ENCODE measurements at places on chromosomes 16 and 17. TPM values are rescaled to one million over a fixed set of nuclear protein-coding genes. Genes with fewer than 3 reads are reported as not detected.
A peak's percentile ranks its signal among the peaks of the same experiment; 100 is the strongest.

- no peaks in the 10 kb centered on the region for H3K27me3 ChIP-seq
- DNase-seq, result no peak
- H3K4me3 ChIP-seq, result no peak overlapping the region
- peak overlapping the region; percentile 75 for H3K27ac ChIP-seq
- H3K4me1 ChIP-seq, result peaks cover 53% of the 10 kb centered on the region
- no peaks in the 10 kb centered on the region for H3K36me3 ChIP-seq
Measured at GRCh38 chr16:2039274-2040031, 8.2 kb downstream of the NTHL1 start.

- no peak for DNase-seq
- no peak overlapping the region for H3K4me3 ChIP-seq
- H3K4me1 ChIP-seq, result no peaks in the 10 kb centered on the region
Measured at GRCh38 chr16:54048586-54049495, 237.7 kb downstream of the IRX3 start.

DNA sequence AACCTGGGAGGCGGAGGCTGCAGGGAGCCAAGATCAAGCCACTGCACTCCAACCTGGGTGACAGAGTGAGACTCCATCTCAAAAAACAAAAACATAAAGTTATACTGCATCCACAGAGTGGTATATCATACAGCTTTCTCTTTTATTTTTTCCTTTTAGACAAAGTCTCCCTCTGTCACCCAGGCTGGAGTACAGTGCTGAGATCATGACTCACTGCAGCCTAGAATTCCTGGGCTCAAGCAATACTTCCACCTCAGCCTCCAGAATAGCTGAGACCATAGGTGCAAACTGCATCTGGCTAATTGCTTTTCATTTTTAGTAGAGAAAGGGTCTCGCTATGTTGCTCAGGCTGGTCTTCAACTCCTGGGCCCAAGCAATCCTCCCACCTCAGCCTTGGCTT lies 10.0 kb upstream of the COPRS start:
- H3K4me1 ChIP-seq, result no peaks in the 10 kb centered on the region
- DNase-seq, result no peak
- H3K36me3 ChIP-seq, result peaks cover 100% of the 10 kb centered on the region
- no peaks in the 10 kb centered on the region for H3K27me3 ChIP-seq
- no peak overlapping the region for H3K27ac ChIP-seq

SLC38A8 gene
- total RNA-seq, result not detected

DNA sequence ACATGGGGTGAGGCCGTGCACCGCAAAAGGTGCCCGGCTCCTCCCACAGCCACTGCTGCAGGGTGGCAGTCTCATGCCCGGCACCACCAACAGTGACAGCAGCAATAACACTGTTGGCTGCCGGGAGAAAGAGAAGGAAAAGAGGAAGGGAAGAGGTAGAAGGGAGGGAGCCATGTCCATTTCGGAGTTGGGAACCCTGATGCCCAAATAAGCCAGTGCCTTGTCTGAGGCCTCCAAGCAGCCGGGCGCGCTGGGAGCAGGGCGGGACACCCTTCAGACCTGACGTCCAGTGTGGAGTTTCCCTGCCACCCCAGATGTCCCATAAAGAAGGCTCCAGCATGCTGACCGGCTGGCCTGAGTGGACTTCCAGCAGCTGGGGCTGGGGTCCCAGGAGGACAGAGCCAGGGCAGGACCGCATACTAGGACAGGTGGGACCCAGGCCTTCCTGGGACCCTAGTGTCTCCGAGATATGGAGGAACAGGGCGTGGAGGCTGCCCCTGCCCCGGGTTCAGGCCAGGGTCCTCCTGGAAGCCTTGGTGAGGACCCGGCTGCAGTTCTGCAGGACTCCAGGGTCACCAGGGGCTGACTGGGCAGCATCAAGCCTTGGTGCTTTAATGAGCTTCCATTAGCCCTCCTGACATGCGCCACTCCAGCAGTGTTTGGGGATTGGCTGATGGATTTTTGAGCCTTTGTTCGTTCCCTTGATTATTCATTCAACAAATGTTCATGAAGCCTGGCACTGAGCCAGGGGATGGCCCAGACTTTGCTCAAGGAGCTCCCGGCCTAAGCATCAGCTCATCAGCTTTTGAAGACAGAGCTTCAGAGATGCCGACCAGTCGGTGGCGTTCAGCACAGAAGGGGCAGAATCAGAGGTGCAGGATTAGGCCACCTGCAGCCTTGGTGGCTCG lies 223.6 kb upstream of the CIBAR2 start:
- no peaks in the 10 kb centered on the region for H3K27me3 ChIP-seq
- H3K4me3 ChIP-seq, result peak overlapping the region; percentile 23
- H3K4me1 ChIP-seq, result peaks cover 5% of the 10 kb centered on the region
- no peak for DNase-seq
- no peaks in the 10 kb centered on the region for H3K36me3 ChIP-seq
- no peak overlapping the region for H3K27ac ChIP-seq

CCL8 gene
- not detected for total RNA-seq

KRT32 gene
- 4.2 TPM for total RNA-seq

DNA sequence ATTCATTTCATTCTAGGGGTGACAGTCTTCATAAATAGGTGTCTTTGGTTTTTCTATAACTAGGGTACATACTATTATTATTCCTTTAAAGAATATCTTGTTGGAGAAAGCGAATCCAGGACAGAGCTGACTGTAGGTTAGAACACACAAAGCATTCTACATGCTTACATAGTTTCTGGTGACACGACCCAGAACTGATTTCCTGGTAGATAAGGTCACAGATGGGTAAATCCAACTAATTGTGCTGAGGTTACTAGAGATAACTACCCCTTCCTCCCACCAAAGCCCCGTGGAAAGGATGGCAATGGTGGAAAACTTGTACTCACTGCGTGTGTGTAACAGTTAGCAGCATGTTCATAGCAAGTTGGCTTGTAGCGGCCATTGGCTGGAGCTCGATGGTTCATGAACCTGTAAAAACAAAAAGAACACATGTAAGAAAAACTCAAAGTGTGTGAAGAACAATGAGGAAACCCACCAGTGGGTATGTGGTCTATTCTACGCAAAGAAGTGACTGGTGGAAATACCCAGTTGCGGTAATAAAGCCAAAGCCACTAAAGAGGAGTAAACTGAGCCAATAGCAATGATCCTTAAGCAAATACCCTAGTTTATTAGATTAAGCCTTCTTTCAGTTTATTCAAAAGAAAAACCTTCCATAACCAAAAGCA lies 7.7 kb downstream of the MMD start:
- H3K27ac ChIP-seq, result no peak overlapping the region
- no peaks in the 10 kb centered on the region for H3K4me1 ChIP-seq
- no peak overlapping the region for H3K4me3 ChIP-seq

CRISPLD2 gene
- total RNA-seq, result 6.0 TPM

GRCh38 chr17:40112718-40113109 lies 9.1 kb upstream of the MSL1 start:
- no peaks in the 10 kb centered on the region for H3K27me3 ChIP-seq
- H3K27ac ChIP-seq, result peak overlapping the region; percentile 86
- DNase-seq, result no peak
- H3K36me3 ChIP-seq, result no peaks in the 10 kb centered on the region
- peak overlapping the region; percentile 48 for H3K4me3 ChIP-seq

DNA sequence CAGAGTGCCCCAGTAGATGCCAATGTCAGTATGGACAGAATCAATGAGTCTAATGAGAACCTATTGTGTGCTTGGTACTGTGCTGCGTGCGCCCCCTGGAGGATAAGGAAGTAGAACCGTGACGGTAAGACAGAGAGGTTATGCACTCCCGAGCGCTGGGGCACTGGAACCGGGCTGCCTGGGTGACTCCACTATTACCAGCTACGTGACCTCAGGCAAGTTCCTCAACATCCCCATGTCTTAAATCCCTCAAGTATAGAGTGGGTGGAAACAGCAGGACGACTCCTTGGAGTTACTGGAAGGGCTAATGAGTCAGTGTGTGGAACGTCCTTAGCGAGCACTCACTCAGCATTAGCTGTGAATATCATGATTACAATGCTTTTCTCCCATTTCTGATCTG lies 16.2 kb downstream of the CHST4 start:
- H3K27me3 ChIP-seq, result no peaks in the 10 kb centered on the region
- H3K36me3 ChIP-seq, result no peaks in the 10 kb centered on the region
- no peaks in the 10 kb centered on the region for H3K4me1 ChIP-seq
- H3K27ac ChIP-seq, result no peak overlapping the region
- DNase-seq, result no peak
- no peak overlapping the region for H3K4me3 ChIP-seq

DNA sequence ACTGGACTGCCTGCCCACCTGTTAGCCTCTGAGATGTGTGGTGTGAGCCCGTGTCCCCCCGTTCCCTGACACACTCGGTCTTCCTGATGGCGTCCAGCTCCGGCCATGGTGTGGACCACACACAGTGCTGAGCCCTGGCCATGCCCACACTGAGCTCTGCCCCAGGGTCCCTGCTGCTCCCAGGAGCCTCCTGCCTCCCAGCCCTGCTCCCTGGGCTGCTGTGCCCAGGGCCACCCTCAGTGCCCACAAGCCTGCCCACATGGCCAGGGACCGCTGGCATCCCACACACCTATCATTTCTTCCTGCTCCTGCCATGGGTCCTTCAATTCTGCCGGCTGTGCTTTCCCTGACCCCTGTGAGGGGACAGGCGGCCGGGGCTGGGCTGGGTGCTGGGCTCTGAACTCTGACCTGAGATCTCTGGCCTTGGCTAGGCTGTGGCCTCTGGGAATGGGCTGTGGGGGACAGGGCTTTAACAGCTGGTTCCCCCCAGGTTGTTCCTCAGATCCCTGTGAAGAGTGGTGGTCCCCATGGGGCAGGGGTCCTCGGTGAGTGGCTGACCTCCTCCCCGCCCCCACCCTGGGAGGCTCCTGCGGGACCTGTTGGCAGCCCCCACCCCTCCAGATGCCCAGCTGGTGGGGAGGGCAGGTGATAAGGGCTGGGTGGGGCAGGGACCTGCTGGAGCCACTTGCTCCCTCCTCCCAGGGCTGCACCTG lies 4.0 kb downstream of the CEMP1 start:
- peaks cover 30% of the 10 kb centered on the region for H3K36me3 ChIP-seq
- no peaks in the 10 kb centered on the region for H3K27me3 ChIP-seq
- no peak overlapping the region for H3K27ac ChIP-seq
- DNase-seq, result no peak

DNA sequence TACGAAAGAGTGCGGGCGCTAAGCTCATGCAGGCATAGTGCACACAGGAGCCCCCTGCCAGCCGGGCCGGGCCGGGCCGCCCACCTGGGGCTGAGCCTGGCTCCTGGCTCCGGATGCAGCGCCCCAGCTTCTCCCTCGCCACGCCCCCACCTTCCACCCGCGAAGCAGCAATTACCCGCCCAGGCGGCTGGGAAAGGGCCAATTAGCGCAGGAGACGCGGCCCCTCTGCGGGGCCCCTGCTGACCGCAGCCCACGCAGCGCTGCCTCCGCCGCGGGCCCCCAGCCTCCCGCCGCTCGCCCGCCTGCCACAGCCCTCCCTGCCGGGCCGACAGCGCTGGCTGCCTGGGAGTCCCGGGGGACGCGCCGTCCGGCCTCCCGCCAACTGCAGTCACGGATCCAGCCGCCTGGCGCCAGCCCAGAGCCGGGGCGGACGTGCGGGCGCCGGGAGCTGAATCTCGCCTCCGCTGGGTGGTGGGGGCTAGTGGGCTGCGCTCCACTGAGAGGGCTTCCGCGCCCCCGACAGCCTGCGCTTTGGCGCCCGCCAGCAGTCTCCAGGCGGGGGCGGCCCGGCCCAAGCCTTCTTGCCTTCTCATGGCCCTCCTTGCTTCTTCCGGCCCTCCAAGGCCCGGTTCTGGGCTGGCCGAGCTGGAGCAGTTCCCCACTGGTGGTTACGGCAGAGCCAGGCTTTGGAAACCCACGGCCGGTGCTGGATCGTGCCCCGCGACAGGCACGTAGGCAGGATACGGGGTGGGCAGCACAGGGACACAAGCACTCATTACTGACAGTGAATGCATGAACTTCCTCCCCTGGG lies 14.9 kb upstream of the CBFB start:
- DNase-seq, result no peak
- peak overlapping the region; percentile 48 for H3K27ac ChIP-seq
- H3K4me1 ChIP-seq, result peaks cover 10% of the 10 kb centered on the region
- H3K36me3 ChIP-seq, result no peaks in the 10 kb centered on the region

DNA sequence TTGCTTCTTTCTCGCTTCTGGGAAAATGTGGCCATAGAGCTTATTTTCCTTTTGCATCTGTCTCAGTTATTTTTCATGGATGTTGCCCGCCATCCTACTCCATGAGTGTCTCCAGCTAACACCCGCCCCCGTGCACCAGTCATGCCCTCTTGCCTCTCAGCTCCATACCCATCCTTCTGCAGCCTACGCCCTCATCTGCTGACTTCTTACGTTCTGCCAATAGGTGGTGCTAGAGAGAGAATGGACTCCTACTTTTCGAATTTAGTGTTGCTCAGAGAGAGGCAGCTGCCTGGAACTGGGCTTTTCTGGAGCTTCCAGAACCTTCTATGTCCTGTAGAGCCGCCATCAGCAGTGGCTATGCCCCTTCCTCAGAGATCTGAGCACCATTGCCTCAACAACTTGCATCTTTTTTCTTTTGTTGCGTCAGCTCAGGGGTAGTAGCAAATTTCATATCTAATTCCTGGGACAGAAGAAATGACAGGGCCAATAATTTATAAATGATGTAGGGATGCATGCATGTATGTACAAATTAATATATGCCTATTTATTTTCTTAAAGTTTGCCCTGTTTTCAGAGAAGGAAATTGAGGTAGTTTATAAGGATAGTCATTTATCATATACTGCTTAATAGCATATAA lies 119.7 kb upstream of the MYOCD start:
- DNase-seq, result no peak
- H3K36me3 ChIP-seq, result no peaks in the 10 kb centered on the region
- H3K27ac ChIP-seq, result no peak overlapping the region
- H3K27me3 ChIP-seq, result no peaks in the 10 kb centered on the region
- no peaks in the 10 kb centered on the region for H3K4me1 ChIP-seq
- no peak overlapping the region for H3K4me3 ChIP-seq

DNA sequence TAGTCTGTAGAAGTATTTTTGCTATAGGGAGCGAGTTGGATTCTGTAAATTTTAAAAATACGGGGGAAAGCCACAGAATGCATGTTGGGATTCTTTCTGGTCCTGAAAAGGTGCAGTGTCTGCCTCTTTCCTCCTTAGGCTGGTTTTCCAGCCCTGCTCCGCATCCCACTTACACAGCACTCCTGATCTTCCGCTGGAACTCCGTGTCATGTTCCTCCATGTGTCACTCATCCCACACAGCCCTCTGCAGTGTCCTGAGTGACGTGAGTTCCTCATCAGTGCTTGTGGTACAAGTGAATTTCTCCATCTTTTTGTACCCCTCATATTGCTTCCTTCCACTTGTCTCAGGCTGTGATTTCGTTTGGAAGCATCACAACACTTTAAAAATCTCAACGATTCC lies 34.5 kb downstream of the COX10 start:
- no peak overlapping the region for H3K4me3 ChIP-seq
- no peaks in the 10 kb centered on the region for H3K27me3 ChIP-seq
- no peaks in the 10 kb centered on the region for H3K36me3 ChIP-seq
- H3K4me1 ChIP-seq, result no peaks in the 10 kb centered on the region
- H3K27ac ChIP-seq, result no peak overlapping the region

NTN3 gene
- not detected for total RNA-seq

GRCh38 chr16:67149276-67150046 lies 1.3 kb downstream of the B3GNT9 start:
- no peak for DNase-seq
- H3K27me3 ChIP-seq, result no peaks in the 10 kb centered on the region
- peaks cover 19% of the 10 kb centered on the region for H3K36me3 ChIP-seq

GRCh38 chr17:81298325-81298990 lies 3.4 kb upstream of the SLC38A10 start:
- DNase-seq, result no peak
- no peak overlapping the region for H3K27ac ChIP-seq
- H3K27me3 ChIP-seq, result no peaks in the 10 kb centered on the region
